ENCODE measurements at places on chromosomes 7 and 10.

- DNase-seq: no peak
Observed at GRCh38 chr10:105611244-105611798, 970.2 kb downstream of the SORCS3 start.

- DNase-seq: no peak
Observed at GRCh38 chr7:117639966-117640365, 160.1 kb downstream of the CFTR start.

DNA sequence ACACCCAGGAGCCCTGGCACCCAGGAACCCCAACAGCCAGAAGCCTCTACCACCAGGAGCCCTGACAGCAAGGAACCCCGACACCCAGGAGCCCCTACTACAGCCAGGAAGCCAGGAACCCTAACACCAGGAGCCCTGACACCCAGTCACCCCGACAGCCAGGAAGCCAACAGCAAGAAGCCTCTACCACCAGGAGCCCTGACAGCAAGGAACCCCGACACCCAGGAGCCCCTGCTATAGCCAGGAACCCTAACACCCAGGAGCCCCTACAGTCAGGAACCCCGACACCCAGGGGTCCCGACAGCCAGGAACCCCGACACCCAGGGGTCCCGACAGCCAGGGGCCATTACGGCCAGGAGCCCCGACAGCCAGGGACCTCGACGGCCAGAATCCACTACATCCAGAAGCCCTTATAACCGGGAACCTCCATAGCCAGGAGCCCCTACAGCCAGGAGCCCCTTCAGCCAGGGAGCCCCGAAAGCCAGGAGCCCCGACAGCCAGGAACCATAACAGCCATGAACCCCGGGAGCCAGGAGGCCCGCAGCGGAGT, 440 bp upstream of the GLRX3 start:
- DNase-seq: no peak

DNA sequence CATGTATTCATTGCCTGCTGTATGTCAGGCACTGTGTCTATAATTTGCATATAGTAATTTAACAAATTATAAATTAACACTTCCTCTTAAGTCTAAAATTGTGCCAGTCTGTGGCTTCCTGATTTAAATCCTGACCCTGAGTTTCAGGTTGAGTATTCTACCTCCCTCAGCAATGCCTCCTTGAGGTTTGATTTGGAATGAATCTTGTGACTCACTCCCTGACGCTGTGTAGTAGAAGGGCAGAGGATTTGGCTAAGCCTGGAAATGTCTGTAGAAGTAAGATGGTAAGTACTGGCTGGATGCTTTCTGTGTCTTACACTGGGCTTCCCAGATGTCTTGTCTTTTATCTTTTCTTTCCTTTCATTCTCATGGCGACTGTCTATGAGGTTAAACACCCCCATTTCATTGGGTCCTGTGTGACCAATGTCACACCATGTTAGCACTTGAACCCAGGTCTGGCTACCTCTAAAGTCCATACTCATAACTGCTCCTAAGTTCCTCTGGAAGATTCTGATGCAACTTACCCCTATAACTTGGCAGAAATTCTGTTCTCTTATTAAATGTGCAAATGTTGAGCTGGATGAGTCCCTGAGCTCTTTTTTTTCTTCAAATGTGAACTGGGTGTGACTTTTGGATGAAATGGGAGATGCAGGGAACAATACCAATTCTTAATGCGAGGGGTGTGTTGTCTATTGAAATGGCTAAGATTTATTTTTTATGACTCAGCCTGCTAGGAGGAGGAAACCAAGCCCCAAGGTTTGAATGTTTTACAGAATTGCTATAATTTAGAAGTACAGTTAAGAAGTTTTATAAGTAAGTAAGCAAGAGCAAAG, 48.5 kb downstream of the PLCE1 start:
- DNase-seq: peak; percentile 23

DNA sequence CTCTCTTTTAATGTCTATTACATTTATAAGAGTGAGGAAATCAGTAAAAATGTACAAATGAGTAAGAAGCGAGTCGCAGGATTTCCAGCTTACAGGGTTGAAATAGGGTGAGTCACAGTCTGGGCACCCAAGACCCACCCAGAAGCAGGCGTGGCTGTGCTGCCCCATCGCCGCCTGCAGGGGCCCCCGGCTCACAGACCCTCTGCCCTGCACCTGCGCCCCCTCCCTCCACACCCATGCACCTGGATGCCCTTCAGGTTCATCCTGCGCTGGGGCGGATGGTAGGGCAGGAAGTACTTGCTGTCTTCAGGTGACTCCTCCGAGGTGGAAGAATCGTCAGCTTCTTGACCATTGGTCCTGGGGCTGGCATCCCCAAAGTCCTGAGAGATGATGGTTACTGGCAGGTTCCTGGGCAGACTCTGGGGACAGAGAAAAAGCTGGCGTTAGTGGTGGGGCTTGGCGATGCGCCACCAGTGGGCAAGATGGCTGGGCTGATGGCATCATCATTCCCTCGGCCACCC, 90.2 kb upstream of the GNA12 start:
- DNase-seq: peak; percentile 84

DNA sequence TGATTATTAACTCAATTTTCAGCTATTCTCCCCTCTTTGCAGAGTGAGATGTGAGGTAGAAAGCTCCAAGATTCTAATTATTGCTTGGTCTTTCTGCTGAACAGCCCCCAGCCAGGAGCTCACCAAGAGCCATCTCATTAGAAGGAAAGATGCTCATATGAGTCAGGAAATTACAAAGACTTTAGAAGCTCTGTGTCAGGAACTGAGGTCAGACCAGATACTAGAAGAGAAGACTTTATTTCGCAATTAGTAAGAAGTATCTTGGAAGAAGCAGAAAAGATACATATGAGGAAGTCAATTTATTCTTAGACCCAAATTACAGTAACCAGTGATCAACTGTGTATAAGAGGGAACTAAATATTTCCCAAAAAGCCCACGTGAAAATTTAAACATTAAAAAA, 626.9 kb downstream of the ZWINT start:
- no peak for DNase-seq

DNA sequence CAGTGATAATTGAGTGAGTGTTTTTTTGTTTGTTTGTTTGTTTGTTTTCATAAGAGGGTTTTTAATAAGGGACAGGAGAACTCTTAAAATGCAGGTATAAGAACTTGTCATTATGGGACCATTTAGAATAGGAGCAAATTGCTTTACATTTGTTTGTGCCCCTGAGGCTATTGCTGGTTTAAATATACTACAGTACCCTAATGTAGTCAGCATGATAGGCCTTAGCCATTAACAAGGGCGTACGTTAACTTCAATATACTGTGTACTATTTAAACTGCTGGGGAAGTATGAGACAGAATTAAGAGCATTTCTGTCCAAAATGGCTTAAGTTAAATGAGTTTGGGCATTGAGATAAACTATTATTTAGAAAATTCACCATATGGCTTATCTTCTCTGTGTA, 26.2 kb downstream of the PRKAR2B start:
- no peak for DNase-seq

DNA sequence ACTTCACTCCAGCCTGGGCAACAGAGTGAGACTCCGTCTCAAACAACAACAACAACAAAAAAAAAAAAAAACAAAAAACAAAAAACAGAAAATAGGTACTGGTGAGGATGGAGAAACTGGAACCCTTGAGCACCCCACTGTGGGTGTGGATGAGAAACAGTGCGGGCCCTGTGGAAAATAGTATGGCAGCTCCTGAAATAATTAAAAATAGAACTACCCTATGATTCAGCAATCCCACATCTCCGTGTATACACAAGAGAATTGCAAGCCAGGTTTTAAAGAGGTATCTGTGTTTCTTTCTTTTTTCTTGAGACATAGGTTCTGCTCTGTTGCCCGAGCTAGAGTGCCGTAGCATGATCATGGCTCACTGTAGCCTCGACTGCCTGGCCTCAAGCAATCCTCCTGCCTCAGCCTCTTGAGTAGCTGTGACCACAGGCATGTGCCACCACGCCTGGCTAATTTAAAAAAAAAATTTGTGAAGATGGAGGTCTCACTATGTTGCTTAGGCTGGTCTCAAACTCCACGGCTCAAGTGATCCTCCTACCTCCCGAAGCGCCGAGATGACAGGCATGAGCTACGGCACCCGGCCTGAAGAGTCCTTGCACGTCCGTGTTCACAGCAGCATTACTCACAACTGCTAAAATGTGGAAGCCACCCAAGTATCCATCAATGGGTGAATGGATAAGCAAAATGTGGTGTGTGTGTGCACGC, 39.5 kb downstream of the EBF3 start:
- DNase-seq: no peak

GRCh38 chr10:73095481-73096021, 1.1 kb downstream of the P4HA1 start:
- peak; percentile 53 for DNase-seq

- DNase-seq: no peak
Observed at GRCh38 chr10:3539696-3540383, 245.2 kb downstream of the KLF6 start.

DNA sequence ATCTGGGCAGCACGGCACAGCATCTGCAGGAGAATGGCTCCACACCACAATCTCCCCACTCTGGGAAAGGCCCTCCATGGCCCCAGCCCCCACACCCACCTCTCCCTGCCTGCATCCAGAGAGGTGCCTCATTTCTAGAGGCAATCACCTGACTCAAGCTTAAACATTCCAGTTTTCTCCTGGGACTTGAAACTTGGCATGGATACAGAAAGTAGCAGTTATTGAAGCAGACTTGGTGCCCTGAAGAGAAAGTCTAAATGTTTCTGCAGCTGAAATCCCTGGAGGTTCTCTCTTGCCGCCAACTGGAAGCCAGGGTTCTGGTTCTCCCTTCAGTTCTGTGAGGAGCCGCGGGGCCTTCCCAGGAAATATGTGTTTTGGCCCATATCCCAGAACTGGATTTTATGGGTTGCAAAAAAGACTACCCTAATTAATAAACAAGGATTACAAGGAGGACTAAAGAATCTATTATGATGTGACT, 122.8 kb downstream of the SKIDA1 start:
- peak; percentile 18 for DNase-seq

DNA sequence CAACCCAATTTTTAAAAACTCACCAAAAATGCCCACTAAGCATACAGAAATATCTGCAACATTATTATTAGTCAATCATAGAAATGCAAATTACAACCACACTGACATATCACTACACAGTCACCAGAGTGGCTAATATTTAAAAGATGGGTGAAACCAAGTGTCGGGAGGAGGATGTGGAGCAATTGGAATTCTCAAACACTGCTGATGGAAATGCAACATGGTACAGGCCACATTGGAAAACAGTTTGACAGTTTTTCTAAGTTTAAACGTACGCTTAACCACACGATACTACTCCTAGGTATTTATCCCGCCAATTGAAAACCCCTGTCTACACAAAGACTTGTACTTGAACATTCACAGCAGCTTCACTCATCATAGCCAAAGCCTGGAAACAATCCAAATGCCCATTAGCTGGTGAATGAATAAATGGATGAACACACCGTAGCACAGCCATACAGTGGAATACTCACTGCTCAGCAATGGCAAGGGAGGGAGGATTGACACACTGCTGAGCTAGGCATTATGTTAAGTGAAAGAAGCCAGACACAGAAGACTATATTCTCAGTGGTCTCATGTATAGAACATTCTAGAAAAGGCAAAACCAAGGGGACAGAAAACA, 16.3 kb downstream of the GCK start:
- no peak for DNase-seq

- DNase-seq: no peak
Observed at GRCh38 chr7:7569081-7569527, 2.4 kb downstream of the MIOS start.

Data from mammary epithelial cell (primary cell).